ENCODE measurements at places on chromosomes 7 and 10. TPM values are rescaled to one million over a fixed set of nuclear protein-coding genes. Genes with fewer than 3 reads are reported as not detected.

The KIAA1217 gene
- total RNA-seq, result 0.62 TPM

The BTBD16 gene
- not detected for total RNA-seq

- no peak for DNase-seq
Measured at GRCh38 chr10:72887043-72887442, 6.5 kb upstream of the OIT3 start.

DNA sequence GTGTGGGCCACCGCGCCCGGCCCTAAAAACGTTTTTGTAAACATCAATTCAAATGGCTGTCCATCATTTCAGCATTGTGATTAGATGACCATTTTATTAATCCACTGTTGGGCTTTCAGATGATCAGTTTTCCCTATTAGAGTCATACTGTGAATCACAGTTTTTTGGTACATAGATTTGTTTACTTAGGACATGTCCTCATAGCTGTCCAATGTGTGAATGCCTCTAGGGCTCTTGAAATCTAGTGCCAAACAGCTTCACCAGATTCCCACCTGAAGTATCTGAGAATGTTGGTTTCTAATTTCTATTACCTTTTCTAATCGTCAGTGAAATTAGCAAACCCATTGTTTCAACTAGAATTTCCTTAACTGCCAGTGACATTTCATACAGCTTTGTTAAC lies 66.8 kb downstream of the UPF2 start:
- no peak for DNase-seq

- no peak for DNase-seq
Measured at GRCh38 chr10:13740461-13740860, 153.7 kb downstream of the PRPF18 start.

The ANKRD30A gene
- total RNA-seq, result not detected

The ITIH5 gene
- total RNA-seq, result not detected

The HSPA12A gene
- total RNA-seq, result 0.64 TPM

The OR6V1 gene
- total RNA-seq, result not detected

DNA sequence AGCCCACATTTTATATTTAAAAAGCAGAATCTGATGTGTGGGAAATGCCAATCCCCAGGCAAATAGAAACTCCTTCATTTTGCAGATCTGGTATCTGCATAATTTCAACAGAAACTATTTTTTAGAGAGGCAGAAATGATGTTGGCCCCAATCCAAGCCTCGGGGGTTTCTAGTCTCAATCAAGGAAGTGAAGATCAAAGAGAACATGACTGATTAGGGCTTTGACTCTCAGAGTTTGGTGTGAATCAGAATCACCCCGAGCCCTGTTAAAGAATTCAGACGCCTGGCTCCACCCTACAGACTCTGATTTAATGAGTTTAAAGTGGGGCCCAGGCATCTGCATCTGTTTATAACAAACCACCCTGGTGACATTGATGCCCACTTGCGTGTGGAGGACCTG lies 36.7 kb upstream of the UBE2H start:
- no peak for DNase-seq

The CH25H gene
- total RNA-seq, result not detected

The ST8SIA6 gene
- total RNA-seq, result not detected

DNA sequence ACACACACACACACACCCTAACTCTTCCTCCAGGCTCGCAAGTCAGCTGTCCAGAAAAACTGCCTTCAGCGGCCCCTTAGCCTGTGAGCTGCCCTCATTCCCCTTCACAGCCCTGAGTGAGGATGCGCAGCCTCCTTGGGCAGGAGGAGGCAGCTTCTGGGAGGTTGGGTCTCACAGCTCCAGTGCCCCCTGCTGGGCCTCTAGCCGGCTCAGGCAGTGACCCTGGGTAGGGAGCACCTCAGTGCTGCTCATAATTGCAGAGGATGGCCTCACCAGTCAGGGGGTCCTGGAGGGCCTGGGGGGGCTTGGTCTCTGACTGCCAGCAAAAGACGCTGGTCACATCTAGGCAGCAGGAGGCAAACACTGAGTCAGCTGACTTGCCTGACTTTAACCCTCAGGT lies 43.7 kb downstream of the ZNF273 start:
- DNase-seq, result no peak

DNA sequence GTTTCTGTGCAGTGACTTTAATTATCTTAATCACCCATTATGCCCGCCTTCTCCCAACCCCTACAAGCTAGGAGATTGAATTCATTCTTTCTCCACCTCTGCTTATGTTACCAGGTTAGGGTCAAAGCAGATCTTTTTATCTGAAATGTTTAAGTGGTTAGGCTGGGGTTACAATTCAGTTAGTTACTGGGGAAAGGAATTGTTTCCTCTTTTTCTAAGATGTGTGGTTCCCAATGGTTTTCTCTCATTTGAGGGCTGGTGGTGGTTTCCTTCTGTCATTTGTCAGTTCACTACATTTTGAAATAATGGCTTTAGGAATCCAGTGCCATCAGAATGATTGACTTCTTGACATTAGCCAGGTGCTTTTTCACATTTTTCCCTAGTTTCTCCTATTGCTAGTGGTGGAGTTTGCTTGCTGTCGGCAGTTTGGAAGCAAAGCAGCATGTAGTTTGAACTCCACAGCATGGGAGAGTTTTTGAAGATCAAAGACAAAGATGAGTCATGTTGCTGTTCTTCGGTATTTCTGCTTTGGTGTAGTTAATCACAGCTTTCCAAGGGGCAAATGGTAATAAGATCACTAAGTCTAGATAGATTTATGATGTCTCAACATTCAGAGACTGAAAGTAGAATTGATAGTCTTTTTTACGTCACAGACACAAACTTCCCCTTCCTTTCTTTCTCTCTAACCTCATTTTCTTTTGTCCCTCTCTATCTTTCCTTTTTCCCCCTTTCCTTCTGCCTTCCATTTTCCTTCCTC lies 168.2 kb downstream of the SND1 start:
- no peak for DNase-seq

GRCh38 chr7:96479015-96479645 lies 157.2 kb upstream of the SLC25A13 start:
- no peak for DNase-seq

Data from activated T-helper 2 cell treated with anti-CD3 and anti-CD28 coated beads, Interferon-gamma antibody, Interleukin-2, Interleukin-4, amounts not matched to agents 10 μg/mL and 5 μg/mL and 100 μg/mL, durations not matched to agents 14 hours and 24 hours and 36 hours (primary cell).